ENCODE measurements at places on chromosomes 1 and 21.

DNA sequence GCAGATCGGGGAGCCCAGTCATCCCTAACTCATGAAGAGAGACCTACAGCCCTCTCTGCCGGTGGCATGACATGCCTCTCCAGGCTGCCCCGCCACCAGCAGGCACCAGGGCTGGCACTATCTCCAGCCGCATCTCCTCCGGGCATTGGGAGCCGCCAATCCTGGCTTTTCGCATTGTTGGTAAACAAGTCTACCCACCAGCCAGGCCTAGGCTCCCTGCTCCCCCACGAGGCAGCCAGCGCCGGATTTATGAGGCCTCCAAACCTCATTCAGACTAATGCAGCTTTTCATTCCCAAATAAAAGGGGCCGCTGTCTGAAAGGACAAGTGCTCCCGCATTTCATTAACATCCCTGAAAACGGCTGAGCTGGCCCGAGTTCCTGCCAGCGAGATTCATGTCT lies 3.4 kb upstream of the GRIK3 start:
- DNase-seq = no peak

- no peak for DNase-seq
These were observed 75.2 kb downstream of the AXDND1 start for GRCh38 chr1:179440971-179441370.

DNA sequence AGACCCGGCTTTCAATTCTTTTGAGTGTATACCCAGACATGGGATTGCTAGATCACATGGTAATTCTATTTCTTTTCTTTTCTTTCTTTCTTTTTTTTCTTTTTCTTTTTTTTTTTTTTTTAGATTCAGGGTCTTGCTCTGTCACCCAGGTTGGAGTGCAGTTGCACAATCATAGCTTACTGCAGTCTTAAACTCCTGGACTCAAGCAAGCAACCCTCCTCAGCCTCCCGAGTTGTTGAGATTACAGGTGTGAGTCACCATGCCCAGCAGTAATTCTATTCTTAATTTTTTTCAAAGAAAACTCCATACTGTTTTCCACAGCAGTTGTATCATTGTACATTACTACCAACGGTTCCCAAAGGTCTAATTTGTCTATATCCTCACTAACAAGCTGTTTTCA lies 13.5 kb upstream of the RNF186 start:
- no peak for DNase-seq

GRCh38 chr1:156840898-156841279 lies 18.0 kb downstream of the INSRR start:
- no peak for DNase-seq

GRCh38 chr1:178566187-178566586 lies 53.3 kb downstream of the TEX35 start:
- no peak for DNase-seq
